ENCODE measurements at places on chromosomes 4 and X. TPM values are rescaled to one million over a fixed set of nuclear protein-coding genes. Genes with fewer than 3 reads are reported as not detected.
A peak's percentile ranks its signal among the peaks of the same experiment; 100 is the strongest.

The MAGED4 gene
- total RNA-seq, result 2.8 TPM

DNA sequence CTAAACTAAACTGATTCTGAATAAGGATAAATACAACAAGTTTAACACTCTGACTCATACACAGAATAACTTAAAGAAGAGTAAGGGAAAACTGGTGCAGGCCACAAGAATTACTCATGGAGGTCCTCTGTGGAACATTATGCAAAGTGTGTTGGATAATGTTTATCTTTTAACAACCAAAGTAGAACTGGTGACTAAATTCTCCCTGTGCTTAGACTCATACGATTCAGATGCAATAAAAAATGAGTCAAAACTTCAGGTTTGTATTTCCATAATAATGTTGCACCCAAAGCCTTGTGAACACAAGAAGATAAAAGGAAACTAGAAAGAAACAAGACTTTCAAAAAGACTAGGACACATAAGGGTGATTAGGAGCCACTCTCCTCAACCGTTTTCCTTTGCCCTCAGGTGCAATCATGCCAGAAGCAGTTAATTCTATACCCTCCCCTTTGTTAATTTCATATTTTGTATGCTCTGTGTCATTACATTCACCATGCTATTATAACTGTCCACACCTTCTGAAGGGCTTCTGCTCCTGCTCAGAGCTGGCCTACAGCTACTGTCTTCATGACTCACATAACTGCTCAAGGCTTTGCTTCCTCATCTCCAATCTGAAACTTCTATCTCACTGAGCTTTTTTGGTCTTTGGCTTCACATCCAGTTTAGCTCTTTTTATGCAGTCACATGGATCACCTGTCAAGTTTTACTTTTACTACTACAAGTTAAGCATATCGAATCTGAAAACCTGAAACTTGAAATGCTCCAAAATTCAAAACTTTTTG lies 60.2 kb downstream of the KCNIP4 start:
- peak; percentile 91 for DNase-seq

The PLS3 gene
- total RNA-seq, result 110 TPM

DNA sequence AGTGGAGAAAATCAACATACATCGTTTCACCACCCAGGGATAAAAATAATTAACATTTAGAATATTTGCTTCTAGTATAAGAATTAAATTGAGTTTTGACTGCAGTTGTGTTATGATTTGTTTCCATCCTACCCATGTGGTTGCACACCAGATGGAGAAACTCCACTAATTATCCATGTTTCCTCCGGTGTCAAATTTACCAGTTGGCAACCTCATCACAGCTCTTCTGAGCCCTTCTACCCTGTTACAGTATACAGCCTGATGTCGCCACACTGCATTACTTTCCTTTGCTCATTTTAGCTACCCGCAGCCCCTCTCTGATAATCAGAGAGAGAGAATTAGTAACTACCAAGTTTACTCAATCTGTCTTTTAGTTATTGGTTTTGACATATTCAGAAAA lies 411.2 kb downstream of the DTHD1 start:
- no peak for DNase-seq
